ENCODE measurements at places on chromosomes 5 and 9.

DNA sequence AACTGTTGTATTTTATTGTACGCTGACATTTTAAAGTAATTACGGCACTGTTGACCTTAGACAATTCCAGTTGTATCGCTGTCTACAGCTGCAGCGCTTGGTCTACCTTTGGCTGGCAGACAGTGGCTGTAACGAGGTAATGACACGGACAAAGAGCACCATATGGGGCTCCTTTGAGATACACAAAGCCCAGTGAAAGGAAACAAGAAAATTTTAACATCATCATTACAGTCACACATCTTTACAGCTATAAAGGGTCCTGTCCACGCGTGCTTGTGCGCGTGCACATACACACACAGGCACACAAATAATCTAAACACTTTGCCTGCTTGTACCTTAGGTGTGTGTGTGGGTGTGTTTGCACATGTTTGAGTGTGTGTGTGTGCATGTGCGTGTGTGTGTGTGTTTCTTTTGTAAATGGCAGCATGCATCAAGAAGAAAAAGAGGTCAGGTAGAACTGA, 946.0 kb downstream of the NR2F1-AS1 start:
- no peak for DNase-seq

- DNase-seq = peak; percentile 69
Observed at GRCh38 chr5:59813761-59814536, 79.6 kb downstream of the PDE4D start.

GRCh38 chr9:122213589-122214413, 15.0 kb downstream of the LHX6 start:
- DNase-seq = no peak

DNA sequence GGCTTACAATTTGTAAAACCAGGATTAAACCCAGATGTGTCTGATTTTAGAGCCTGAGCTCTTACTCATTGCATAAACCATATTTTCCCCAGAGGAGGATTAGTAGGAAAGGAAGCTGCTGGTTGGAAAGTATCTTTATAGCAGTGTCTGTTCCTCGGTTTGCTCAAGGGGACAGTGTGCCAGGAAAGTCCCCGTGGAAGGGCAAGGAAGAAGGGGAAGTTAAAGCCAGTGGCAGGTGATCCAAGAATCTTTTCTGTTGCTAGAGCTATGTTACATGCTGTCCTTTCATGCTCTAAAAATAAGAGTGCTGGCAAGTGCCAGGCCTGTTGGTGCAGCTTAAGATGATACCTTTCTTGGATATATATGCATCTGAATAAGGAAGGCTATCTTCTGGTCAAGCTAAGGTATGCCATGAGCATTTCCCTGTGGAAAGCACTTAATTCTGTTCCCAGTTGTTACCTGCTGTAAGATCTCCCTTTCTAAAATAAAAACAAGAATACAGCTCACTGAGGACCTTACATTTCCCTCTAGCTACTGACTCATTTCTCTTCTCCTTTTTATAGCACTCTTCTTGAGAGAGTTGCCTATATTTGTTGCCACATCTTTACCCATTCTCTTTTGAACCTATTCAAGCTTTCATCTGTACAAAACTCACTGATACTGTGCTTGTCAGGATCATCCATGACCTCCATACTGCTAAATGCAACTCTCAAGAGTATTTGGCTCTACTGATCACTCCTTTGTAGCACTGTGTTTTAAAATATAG, 8.0 kb downstream of the PDCD1LG2 start:
- no peak for DNase-seq

DNA sequence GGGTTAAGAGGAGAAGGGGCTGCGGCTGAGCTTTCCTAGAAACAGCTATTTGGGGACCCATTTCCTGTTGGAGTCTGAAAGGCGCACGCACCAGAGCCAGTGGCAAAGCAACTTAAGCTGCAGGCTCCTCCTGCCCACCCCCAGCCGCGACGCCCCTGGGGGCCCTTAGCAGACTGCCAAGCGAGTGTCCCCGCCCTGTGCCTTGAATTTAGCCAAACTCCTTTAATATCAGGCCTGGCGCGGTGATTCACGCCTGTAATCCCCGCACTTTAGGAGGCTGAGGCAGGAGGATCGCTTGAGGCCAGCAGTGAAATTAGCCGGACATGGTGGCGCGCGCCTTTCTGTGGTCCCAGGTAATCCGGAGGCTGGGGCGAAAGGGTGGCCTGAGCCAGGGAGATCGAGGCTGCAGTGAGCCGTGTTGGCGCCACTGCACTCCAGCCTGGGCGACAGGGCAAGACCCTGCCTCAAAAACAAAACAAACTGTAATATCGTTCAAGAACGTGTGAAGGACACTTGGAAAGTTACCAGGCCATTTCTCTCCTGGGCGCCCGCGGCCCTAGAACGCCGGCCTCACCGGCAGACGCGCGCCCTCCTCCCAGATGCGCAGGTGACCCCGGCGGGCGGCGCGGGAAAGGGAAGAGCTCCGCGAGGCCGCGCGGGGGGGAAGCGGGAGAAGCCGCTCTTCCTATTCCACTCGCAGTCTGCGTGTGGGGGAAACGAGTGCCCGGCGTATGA, 1.0 kb upstream of the F2R start:
- no peak for DNase-seq

DNA sequence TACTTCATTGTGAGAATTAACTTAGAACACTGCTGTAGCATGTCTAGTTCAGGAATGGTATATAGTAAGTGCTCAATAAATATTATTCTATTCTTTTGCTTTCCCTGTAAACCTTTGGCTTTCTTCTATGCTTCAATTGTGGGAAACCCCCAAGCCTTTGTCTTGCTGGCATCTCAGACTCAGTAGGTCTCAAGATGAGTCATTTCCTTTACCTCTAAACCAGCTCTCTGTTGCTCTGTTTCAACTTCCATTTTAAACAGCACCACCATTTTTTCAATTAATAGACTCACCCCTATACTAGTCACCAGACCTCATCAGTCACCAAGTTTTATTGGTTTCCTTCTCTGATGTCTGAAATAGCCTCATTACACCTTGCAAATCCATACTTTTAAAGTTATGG, 43.5 kb downstream of the DMAC1 start:
- no peak for DNase-seq

- DNase-seq = no peak
Observed at GRCh38 chr5:160434022-160434531, 12.4 kb downstream of the PTTG1 start.

DNA sequence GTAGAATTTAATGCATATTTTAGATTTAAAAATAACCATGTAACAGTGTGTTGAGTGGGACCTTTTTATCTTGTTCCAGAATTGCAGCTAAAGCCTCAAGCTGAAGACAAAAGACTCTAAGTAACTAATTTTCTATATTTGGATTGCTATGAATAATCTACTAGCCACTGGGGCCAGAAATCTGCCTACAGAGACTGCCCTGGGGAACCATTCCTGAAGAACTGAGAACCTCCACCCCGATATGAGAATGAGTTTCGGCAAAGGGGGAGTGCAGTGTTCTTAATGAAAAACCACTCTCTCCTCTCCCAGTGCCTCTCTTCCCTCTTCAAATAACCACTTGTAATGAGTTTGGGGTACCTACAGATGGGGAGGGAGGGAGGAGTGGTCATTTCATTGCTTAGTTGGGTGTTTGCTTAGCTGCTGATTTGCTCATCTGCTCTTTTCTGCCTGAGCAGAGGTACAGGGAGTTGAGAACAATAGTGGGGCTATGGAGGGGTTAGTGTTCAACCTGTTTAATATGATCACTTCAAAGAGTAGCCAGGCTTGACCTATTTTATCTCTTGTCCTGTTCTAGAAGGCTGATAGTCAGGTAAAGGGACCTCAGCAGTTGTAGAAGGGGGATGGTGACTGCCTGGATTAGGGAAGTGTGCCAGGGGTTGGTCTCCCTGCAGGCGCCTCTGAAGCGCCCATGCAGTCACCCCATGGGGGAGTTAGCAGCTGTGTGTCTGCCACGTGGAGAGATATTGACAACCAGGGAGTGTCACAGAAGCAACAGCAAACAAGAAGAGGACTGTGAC, 47.7 kb downstream of the ATG10 start:
- no peak for DNase-seq

GRCh38 chr5:154118893-154119336, 71.6 kb upstream of the GALNT10 start:
- no peak for DNase-seq

- DNase-seq = no peak
Observed at GRCh38 chr9:115357821-115358220, 239.9 kb upstream of the TNC start.

- DNase-seq = no peak
Observed at GRCh38 chr9:95045751-95046150, 271.8 kb downstream of the FANCC start.

GRCh38 chr5:33688526-33688925, 203.3 kb downstream of the ADAMTS12 start:
- DNase-seq = no peak

DNA sequence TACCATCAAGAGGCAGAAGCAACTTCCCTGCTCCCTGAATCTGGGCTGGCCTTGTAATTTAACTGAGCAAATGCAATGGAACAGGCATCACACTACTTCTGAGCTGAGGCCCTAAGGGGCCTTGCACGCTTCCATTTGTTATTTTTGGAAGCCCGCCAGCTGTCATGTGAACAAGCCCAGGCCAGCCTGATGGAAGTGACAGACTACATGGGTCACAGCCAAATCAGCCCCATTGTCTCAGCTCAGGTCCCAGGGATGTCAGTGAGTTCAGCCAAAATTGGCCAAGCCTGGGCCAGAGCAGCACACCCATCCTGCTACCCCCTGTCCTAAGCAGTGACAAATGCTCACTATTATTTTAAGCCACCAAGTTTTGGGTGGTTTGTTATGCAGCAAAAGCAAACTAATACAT, 72.8 kb downstream of the PRRT1B start:
- no peak for DNase-seq

DNA sequence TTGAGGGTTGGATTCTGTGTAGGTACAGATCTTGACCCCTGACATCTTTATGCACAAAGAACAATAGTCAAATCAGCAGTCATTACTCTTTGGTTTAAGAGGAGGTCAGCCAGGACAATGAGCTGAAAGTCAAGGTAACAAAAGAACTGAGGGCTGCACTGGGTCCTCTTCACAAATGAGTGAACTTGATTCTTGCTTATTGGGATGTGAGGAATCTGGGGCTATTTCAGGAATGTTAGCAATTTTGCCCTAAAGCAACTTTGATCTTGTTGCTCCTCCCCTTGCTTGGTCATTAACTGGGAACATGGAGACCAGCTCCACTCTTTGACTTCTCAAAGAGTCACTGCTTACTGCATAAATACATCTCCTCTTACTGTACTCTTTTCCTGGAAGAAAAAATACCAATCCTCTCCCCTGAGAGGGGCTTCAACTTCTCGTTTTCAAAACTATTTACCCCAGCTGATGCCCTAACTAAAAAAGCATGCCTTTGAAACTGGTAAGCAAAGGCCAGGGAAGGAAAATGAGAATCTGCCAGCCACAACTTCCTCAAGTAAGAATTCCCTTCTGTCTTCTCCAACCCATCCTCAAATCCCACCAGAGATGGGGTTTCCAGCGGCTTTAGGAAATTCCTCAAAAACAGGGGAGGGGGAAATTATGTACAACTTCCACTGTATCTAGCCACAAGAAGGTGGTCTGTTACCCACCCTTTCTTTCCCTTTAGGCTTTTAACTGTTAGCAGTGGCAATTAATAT, 368.3 kb downstream of the ENC1 start:
- no peak for DNase-seq
